ENCODE measurements at places on chromosomes 11 and 22. TPM values are rescaled to one million over a fixed set of nuclear protein-coding genes. Genes with fewer than 3 reads are reported as not detected.

Gene DMC1
- total RNA-seq = 11.5 TPM

Gene SCGB1A1
- total RNA-seq = not detected

DNA sequence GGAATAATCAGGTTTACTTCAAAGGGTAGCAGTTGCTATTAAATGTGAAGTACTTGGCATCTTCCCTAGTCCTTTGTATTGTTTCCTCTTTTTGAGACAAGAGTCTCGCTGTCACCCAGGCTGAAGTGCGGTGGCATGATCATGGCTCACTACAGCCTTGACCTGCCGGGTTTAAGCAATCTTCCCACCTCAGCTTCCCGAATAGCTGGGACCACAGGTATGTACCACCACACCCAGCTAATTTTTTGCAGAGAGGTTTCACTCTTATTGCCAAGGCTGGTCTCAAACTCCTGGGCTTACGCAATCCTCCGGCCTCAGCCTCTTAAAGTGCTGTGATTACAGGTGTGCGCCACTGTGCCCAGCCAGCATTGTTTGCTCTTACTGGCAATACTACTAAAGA is 36.2 kb upstream of the RAPSN start:
- no peak for DNase-seq

DNA sequence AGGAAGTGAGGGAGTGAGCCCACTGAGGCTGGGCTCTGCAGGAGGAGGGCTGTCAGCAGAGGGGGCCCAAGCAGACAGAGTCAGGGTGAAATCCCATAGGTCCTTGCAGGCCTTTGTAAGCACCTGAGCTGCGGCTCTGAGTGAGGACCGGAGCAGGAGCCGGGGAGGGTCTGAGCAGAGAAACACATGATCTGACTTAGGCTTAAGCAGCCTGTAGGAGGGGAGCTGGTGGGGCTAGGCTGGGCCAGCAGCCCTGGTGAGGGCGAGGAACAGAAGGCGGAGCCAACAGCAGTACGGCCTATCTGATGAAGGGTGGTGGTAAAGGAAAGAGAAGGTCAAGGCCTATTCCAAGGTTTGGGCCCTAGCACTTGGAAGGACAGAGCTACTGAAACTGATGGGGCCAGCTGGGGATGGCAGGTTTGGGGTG is 26.9 kb upstream of the CBX7 start:
- no peak for DNase-seq

- DNase-seq = no peak
Measured at GRCh38 chr11:42552786-42553185, 759.0 kb upstream of the API5 start.
